Peyer's patch (tissue), 4 donors: ENCODE measurements at places on chromosomes 2 and 18. TPM values are rescaled to one million over a fixed set of nuclear protein-coding genes. Genes with fewer than 3 reads are reported as not detected.

The PLGLB1 gene
- 7.9 TPM for total RNA-seq

The FHL2 gene
- 74.2 TPM for total RNA-seq

The AKAIN1 gene
- total RNA-seq: not detected

DNA sequence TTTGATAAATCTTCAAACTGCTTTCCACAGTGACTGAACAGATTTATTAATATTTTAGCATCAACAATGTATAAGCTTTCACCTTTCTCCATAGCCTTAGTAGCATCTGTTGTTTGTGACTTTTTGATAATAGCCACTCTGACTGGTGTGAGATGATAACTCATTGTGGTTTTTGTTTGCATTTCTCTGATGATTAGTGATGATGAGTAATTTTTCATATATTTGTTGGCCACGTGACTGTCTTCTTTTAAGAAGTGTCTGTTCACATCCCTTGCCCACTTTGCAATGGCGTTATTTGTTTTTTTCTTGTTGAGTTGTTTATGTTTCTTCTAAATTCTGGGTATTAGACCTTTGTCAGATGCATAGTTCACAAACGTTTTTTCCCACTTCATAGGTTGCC is 952.9 kb downstream of the TRIB2 start:
- no peaks in the 10 kb centered on the region for H3K4me1 ChIP-seq
- H3K4me3 ChIP-seq: no peak overlapping the region
- H3K27me3 ChIP-seq: no peaks in the 10 kb centered on the region
- no peak overlapping the region for H3K27ac ChIP-seq
- no peak for DNase-seq

DNA sequence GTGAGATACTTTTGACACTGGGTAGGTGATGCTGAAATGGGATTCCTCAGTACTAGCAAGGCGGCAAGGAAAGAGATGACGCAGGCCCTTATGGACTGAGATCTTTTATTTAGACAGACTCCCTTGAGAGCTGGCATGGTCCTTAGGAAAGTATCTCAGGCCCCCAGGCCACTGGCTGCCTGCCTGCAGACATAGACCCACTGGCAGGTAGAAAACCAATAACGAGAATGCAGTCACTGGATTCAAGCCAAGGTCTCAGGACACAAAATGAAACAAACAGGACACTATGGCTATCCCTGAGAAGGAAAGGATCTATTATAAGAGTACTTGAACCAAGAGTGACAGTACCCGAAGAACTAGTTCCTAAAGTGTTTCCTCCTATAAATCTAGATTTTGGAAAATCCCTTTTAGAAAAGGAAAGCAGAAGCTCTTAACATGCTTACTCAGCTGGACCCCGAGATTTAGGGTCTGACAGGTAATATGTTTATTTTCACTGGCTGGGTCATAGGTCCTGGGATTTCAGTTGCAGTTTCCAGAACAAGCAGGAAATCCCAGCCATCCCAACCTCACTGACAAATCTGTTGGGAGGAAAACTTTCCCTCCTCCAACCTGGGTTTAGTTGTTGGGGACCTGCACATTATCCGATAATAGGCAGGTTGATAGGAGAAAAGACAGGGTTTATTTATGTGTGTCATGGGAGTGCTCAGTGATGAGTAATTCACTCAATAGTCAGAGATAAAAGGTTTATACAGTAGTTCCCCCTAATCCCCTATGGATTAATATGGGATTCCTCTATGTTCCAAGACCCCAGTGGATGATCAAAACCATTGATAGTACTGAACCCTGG is 44.5 kb downstream of the COMMD1 start:
- H3K27me3 ChIP-seq: no peaks in the 10 kb centered on the region
- no peak overlapping the region for H3K4me3 ChIP-seq
- H3K4me1 ChIP-seq: no peaks in the 10 kb centered on the region
- H3K27ac ChIP-seq: no peak overlapping the region
- no peak for DNase-seq
- H3K36me3 ChIP-seq: no peaks in the 10 kb centered on the region

- no peaks in the 10 kb centered on the region for H3K36me3 ChIP-seq
- no peaks in the 10 kb centered on the region for H3K27me3 ChIP-seq
Measured at GRCh38 chr2:2296400-2296799, 34.7 kb downstream of the MYT1L start.
